Ureter (tissue), 1 donor: ENCODE measurements at places on chromosomes 2 and 18.

DNA sequence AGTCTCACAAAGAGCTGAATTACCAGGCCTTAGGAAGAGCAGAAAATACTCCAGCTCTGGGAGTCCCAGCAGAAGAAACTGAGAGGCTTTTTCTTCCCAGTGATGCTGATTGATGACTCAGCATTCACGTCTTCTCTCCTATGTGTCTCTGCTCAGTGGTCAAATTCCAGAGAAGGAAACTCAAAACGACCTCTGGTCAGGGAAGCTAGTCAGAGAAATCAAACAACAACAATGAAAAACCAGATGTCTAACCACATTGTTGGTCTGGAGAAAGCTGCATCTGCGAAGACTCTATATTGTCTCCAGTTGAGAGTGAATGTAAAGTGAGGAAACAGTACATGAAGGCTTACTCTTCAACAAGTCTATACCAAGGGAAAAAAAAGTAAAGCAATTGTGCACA is 28.6 kb upstream of the CERS6 start:
- DNase-seq: no peak

DNA sequence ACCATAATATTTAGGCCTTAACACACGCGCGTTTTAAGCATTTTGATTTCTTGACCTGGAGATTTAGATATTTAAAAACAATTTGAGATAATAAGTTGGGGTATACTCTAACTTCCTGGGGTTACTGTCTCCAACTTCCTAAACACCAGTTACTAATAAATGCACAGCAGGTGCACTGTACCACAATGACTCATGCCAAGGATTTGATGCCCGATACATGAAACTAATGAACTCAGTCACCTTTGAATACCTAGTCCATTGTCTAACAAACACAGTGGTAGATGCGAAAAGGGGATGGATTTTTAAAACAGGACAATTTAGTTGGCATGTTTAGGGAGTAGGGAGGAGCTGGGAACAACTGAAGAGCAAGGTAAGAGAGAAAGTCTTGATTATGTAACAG is 21.2 kb downstream of the CABYR start:
- no peak for DNase-seq

DNA sequence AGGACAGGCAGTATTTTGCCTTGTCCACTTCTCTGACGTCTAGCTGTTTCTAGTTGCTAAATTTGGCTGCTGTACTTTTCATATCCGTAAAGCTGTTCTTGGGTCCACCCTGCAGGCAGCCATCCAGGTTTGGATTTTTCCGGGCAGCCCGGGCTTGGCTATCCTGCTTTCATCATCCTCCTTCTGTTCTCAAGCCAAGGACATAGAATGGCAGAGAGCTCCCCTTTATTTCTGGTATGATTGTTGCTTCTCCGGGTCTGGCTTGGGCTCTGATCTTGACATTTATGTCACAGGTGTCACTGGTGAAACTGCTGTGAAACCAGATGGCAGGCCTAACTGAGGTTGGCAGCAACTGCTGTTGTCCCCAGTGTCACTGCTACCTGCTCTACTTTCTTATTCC is 35.5 kb downstream of the SCN2A start:
- DNase-seq: no peak

- no peak for DNase-seq
These were observed 8.7 kb upstream of the ACSL3 start for GRCh38 chr2:222851956-222852617.

DNA sequence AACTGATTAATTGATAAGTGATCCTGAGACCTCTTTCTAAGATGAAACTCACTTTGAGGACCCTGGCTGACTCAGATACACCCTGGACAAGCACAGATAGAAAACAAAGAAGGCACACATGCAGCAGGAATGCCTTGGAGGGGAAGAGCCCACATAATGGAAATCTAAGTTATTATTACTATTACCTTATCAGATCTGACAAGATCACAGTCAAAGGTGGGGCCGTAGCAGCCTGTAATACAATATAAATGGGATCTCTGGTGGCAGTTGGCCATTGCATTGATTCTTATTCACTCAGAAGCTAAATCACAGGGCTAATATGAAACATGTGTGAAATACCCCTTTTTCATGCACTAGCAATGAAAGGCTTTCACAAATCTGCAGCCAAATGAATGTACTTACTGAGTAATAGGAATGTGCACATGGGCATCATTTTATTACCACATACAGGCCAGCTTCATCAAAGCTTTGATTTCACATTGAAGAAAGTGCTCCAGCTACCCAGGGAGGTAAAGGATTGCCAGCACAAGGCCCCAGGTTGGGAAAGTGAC is 84.0 kb downstream of the ZBTB7C start:
- DNase-seq: no peak

DNA sequence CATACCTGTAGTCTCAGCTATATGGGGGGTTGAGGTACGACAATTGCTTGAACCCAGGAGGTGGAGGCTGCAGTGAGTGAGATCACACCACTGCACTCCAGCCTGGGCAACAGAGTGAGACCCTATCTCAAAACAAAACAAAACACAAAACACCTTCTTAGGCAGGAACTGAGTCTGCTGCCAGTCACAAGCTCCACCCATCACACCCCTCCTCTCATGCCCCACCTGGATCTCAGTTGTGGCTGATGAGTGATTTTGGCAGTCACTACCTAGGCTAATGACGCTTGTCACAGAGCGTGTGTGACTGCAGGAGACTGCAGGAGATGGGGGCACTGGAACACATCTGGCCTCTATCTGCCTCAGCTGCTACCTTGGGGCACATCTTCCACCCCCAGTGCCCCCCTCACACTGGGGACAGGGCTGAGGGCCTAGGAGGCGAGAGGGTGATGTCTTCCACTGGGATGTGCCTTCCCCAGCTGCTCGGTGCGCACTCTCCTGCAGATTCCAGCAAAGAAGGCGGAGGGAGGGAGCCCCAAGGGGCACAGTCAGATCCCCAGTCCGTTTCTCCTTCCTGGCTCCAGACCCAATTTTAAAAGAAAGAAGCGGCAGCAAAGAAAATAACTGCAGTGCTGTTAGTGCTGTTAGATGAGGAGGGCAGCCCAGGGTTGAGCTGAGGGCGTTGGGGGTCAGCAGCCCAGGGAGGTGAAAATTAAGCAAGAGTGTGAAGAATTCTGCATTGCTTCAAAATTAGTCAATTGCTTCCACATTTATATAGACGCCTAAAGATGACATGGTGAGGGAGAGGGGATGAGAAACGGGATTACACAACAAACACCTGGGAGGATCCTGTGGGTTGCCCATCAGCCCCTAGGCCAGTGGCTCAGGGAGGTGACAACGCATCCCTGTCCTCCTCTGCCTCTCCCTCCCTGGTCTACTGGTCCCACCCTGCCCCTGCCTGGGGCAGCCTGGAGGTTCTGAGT is 143.6 kb upstream of the HAAO start:
- no peak for DNase-seq

DNA sequence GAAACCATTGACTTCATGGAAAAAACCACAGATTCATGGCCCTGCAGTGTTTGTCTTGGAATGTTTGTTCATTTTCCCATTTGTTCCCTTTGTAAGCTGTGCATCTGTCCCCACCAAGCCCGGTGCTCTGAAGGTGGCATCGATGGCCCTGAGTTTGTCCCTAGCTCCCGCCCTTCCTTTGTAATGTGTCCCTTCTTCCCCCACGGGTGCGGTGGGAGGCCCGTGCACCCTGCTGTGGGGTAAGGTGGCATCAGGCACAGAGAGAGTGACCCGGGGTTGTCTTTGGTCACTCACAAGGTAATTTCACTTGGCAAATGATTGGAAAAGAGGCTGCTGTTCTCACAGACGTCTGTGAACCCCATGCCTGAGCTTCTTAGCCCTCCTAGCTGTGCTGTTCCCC is 28.7 kb downstream of the KLHL29 start:
- no peak for DNase-seq

DNA sequence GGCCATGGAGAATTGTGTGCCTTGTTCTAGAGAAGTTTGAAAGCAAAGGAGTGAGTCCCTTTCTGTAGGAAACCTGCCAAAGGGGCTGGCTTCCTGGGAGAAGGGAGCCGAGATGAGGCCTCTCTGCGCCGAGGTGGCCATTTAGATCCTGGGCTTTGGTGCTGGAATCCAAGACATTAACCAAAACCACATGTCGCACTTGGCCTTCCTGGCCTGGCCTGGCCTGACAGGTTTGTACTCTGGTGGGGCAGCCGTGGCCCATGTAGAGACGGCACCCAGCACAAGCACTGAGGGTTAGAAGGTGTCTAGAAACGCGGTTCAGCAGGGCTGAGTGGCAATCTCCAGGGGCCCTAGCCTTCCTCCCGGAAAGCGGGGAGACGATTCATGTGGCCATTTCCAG is 7.1 kb downstream of the CNNM3 start:
- DNase-seq: no peak

GRCh38 chr2:201216918-201217317 is 34.0 kb downstream of the CASP10 start:
- DNase-seq: no peak

- no peak for DNase-seq
These were observed 117.3 kb downstream of the DPP4 start for GRCh38 chr2:161956738-161957137.

- no peak for DNase-seq
These were observed 1411.8 kb downstream of the LRP1B start for GRCh38 chr2:140718999-140719398.

- DNase-seq: no peak
These were observed 22.3 kb downstream of the ARL5A start for GRCh38 chr2:151805961-151806360.

DNA sequence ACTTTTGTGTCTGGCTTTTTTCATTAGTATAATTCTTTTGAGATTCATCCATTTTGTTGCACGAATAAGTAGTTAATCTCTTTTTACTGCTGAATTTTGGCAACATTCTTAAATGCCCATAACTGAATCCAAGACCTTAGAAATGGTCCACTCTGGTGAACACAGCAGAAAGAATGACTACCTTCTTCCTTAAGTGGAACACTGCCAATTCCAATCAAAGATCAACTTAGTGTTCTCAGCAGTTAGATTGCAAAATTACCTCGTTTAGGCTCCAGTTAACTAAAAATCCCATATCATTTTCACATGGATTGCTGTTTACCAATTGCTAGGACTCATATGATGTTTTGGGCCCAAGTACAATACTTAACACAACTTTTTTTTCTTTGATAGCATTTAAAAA is 59.9 kb downstream of the MDH1 start:
- no peak for DNase-seq

DNA sequence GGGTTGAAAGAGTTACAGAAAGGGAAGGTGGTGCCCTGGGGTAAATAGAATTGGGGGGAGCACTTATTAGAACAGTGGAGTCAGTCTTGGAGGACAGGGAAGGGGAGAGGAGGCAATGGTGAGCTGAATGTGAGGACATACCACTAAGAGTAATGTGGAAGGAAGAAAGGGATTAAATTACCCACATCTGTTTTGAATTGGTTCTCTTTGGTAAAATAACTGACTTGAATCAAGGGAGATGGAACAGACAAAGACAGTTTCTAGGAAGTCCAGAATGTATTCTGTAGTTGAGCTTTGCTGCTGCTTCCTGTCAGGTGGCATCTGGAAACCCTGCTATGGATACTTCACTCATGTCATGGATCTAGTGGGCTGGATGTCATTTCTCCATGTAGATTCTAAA is 6.7 kb downstream of the SETBP1 start:
- no peak for DNase-seq
